ENCODE measurements at places on chromosomes 11 and 22. TPM values are rescaled to one million over a fixed set of nuclear protein-coding genes. Genes with fewer than 3 reads are reported as not detected.

GRCh38 chr11:102600666-102601065 lies 24.5 kb downstream of the MMP20 start:
- DNase-seq: no peak

- no peak for DNase-seq
These were observed 16.2 kb upstream of the MUC5B start for GRCh38 chr11:1206391-1207271.

- DNase-seq: peak; percentile 65
These were observed 8.1 kb downstream of the BCL9L start for GRCh38 chr11:118917481-118918127.

DNA sequence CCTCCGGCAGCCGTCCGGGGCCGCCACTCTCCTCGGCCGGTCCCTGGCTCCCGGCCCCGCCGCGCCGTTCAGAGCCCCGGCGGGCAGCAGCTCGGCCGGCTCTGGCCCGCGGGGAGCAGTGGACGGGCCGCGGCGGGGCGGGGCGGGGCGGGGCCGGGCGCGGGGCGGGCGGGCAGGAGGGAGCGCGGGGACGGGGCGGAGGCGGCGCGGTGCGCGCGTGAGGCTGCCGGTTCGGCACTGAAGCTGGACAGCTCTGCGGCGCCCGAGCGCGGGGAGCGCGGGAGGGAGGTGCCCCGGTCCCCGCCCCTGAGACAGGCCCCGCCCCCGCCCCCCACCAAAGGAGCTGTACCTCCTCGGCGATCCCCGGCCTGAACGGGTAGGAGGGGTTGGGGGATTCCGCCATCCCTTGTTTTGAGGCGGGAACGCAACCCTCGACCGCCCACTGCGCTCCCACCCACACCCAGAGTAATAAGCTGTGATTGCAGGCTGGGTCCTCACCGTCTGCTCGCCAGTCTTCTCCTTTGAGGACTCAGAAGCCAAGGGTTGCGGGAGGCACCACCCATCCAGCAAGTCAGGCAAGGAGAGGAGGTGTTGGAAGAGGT lies at the start of gene DRD2:
Gene DRD2 (minus strand): TSS at position 239 of the 602 bp plus-strand sequence. CDS start 50,747 bp downstream, outside the sequence.
- DNase-seq: peak; percentile 15

DNA sequence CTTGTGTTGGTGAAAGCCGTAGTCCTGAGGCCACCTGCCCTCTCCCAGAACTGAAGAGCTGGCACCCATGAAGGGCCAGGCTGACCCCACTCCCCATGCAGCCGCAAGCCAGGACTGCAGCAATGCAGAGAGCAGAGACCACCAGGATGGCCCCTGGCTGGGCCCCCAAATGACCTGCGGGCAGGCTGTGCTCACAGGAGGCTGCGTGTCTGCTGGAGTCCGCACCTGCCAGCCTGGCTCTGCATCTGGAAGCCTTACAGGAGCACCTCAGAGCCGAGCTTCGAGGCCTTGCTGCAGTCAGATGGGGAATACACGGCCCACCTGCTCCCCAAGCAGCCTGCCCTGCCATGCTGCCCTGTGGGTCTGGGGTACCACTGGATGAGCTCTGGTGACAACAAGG lies 1336.8 kb downstream of the TBC1D22A start:
- no peak for DNase-seq

OR52I2 gene
- not detected for total RNA-seq

GRCh38 chr11:107696140-107696539 lies 15.7 kb downstream of the SLN start:
- no peak for DNase-seq

- DNase-seq: no peak
These were observed 1.6 kb upstream of the CSTF3 start for GRCh38 chr11:33162831-33163230.

Measured in Calu3 (cell line).